ENCODE measurements at places on chromosomes 4 and X. TPM values are rescaled to one million over a fixed set of nuclear protein-coding genes. Genes with fewer than 3 reads are reported as not detected.

- peak; percentile 15 for DNase-seq
Observed at GRCh38 chr4:24089851-24090534, 200.1 kb upstream of the PPARGC1A start.

- DNase-seq, result no peak
Observed at GRCh38 chrX:96389281-96390047, 295.2 kb upstream of the DIAPH2 start.

- peak; percentile 43 for DNase-seq
Observed at GRCh38 chrX:12975991-12976558, 1.2 kb downstream of the TMSB4X start.

DNA sequence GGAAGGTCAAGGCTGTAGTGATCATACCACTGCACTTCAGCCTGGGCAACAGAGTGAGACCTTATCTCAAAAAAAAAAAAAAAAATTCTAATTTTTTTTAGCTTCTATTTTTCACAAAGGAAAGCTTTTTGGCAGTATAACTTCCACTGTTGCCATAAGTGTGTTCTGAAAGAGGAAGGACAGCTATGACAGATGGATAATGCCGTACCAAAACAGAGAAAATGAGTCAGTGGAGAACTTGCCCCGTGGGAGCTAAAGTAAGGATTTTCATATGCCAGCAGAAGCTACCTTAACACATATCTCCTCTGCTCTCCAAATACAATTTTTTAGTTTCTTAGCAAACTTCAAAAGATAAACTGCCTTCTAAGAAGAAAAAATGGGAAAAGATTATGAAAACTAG lies 43.7 kb downstream of the RPS3A start:
- DNase-seq, result no peak

GRCh38 chr4:173855015-173855414 lies 325.0 kb upstream of the HAND2 start:
- DNase-seq, result no peak

DNA sequence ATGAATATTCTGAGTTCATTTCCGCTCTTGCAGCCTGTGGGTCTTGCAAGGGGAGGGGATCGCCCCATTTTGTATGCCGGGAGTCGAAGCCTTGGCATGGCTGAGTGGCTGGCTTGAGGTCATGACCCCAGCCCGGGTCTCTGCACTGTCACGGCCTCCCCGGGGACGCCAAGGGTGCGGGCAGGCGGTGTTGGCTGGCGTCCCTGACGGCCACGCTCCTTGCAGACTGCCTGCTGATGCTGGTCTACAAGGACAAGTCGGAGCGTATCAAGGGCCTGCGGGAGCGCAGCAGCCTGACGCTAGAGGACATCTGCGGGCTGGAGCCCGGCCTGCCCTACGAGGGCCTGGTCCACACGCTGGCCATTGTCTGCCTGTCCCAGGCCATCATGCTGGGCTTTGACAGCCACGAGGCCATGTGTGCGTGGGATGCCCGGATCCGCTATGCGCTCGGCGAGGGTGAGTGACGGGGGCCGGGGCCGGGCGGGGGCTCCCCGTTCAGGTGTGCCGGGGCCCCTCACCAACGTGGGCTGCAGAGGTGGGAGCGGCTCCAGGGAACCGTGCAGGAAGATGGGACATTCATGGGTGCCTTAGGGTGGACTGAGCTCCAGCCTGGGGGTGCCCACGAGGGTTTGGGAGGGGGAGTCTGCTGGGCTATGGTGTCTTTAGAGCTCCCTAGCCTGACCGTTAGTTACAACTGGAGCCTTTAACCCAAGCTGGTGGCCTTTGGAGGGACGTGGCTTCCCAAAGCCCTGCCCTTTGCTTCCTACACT lies 10.3 kb downstream of the DOK7 start:
- no peak for DNase-seq

DNA sequence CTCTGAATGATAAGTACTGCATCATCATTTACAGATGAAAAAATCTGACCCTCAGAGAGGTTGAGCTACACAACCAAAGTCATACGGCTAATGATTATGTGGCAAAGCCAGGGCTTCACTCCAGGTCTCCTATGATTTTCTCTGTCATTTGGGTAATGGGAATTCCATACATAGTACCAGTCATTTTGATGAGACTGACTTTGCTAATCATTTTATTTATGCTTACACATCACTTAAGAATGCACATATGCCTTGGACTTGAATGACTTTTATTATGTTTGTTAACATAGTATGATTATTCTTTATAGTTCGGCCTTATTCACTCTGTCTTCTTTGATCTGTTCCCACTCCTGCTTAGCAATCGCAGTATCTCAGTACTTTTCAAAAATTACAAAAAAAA lies 255.1 kb upstream of the GPRIN3 start:
- DNase-seq, result no peak

DNA sequence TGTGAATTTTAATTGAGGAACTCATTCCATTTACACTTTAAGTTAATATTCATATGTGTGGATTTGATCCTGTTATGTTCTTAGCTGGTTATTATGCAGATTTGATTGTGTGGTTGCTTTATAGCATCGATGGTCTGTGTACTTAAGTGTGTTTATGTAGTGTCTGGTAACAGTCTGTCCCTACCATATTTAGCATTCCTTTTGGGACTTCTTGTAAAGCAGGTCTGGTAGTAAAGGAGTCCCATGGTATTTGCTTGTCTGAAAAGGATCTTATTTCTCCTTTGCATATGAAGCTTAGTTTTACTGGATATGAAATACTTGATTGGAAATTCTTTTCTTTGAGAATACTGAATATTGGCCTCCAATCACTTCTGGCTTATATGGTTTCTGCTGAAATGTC lies 76.6 kb downstream of the KLF8 start:
- no peak for DNase-seq

GRCh38 chr4:108502356-108502755 lies 118.0 kb upstream of the RPL34 start:
- no peak for DNase-seq

- no peak for DNase-seq
Observed at GRCh38 chr4:59553063-59553720, 1646.9 kb upstream of the ADGRL3 start.

DNA sequence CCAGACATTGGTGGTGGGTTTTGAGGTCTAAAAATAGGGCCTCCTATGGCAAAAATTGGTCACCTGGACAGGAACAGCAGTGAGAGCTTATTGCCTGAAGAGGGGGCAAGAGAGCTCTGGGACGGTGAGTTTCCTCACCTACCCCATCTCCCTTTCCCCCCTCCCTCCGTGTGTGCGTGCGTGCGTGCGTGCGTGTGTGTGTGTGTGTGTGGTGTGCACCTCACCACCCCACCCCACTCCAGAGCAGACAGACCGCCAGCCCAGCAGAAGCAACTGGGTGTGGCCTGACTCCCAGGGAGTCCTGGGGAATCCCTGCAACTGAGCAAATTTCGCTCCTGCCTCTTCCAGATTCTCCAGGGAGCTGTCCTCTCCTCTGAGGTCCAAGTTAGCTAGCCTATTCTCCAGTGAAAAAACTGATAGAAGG lies 44.7 kb downstream of the PRPS1 start:
- DNase-seq, result peak; percentile 76

DNA sequence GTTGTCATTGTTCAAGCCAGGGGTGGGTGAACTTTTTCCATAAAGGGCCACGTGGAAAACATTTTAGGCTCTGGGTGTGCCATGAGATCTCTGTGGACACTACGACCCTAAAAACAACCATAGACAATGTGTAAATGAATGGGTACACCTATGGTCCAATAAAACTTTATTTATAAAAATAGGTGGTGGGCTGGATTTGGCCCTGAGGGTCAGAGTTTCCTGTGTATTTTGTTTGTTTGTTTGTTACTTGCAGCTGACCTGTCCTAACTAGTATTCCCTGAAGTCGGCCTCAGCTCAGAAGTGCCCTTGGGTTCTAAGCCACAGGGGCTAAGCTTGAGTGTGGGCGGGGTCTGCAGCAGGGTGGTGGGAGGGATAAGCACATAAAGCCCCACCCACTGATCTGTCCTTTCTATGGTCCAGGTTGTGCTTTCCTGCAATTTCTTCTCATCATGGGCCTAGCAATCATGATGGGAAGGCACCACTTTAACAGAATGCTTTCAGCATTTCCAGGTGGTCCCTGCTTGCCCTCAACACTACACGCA lies 17.2 kb upstream of the DRD5 start:
- no peak for DNase-seq

GRCh38 chr4:108840426-108840975 lies 77.6 kb upstream of the ETNPPL start:
- DNase-seq, result no peak

GRCh38 chr4:82753238-82753637 lies 45.4 kb downstream of the SCD5 start:
- no peak for DNase-seq

DNA sequence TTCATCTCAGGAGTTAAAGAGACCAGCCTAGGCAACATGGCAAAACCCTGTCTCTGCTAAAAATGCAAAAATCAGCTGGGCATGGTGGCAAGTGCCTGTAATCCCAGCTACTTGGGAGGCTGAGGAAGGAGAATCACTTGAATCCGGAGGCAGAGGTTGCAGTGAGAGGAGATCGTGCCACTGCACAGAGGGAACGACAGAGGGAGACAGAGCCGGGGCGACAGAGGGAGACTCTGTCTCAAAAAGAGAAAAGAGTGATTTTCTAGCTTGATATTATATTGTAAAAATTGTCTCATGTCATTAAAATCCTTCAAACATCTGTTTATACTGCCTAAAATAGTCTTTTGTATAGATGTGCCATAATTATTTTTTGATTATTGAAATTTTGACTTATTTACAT lies 225.4 kb upstream of the AGA start:
- peak; percentile 11 for DNase-seq

- no peak for DNase-seq
Observed at GRCh38 chrX:141902366-141902765, 1.3 kb upstream of the MAGEC1 start.

DNA sequence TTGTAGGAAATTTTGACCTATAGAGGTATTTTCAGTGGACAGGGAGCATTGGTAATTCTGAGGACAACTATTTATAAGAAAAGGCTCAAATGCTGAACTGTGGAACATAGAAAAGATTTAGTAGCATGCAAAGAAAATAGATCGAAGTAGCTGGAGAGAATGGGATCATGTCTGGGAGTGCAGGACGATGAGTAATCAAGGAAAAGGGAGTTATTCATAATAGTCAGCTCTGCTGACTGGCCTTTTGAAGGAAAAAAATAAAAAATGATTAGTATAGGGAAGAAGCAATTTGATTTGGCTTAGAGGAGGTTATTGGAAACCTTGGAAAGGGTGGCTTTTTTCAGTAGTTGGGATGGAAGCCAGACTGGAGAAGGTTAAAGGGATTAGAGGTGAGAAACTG lies 22.9 kb upstream of the ANK2 start:
- DNase-seq, result peak; percentile 25

GRCh38 chr4:184420881-184421416 lies 53.4 kb downstream of the IRF2 start:
- DNase-seq, result no peak

DNA sequence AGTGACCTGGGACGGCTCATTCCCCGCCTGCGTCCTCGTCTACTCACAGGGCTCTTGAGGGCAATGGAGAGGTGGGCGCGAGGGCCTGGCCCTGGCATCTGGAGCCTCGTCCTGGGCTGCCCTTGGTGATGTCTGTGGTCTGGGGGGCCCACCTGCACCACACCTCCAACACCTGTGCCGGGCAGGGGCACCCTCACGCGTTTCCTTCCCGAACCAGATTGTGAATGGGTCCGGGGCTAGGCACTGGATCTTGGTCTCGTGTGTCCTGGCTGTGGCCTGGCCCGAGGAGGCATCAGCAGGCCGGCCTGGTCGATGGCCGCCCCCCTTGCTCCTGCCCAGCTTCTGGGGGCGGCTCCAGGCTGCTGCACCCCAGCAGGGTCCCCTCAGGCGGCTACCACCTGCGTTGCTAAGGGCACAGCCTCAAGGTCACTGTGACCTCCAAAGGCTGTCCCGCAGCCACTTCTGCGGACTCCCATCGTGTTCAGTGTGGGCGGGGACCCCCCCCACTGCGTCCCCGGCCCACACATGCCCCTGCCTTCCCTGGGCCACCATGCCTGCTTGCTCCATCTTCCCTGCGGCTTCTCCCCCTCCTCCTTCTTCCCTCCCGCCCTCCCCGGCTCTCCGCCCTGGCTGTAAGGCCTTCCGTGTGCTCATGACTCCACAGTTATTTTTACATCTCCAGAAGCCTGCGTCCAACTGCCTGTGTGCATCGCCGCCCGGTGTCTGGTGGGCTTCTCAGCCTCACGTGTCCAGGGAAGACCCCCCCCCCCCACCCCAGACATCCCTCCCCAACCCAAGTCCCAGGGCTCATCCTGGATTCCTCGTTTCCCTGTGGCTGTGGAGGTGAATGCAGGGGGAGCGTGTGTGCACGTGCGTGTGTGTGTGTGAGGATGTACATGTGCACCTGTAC lies 3.8 kb downstream of the DOK7 start:
- DNase-seq, result no peak

DNA sequence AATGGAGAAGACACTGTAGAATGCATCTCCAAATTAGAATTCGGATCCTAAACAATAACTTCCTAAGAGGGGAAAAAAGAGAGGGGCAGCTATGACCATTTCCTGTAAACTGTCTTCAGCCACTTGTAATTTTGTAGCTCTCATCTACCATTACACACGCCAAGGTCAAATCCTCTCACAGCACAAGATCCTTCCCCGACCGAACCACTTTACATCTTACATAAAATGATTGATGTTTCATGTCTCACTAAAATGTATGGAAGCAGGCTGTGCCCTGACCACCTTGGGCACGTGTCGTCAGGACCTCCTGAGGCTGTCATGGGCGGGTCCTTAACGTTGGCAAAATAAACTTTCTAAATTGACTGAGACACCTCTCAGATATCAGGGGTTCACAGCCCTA lies 24.1 kb upstream of the PBDC1 start:
- peak; percentile 19 for DNase-seq

- DNase-seq, result no peak
Observed at GRCh38 chr4:789571-790465, 36.1 kb downstream of the CPLX1 start.

GRCh38 chr4:93772858-93773257 lies 55.7 kb upstream of the ATOH1 start:
- no peak for DNase-seq

GRCh38 chr4:110622841-110623717 lies at the start of gene PITX2:
TSS of gene PITX2 (minus strand) at chr4:110623077. CDS start at chr4:110622460, 617 bp downstream.
- DNase-seq, result peak; percentile 90

DNA sequence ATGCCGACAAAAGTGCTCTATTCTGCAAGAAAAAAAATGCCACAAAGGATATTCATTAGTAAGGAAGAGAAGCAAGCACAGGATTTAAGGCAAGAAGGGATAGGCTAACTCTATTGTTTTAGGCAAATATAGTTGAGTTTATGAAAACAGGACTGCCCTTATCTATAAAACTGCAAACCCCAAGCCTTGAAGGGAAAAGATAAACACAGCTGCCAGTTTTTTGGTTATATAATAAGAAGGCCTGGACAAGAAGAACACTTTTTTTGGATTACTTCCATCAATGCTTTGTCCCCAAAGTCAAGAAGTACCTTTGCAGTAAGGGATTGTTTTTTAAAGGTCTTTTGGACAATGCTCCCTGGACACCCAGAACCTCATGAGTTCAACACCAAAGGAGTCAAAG lies 45.4 kb upstream of the WWC2 start:
- no peak for DNase-seq

Gene SLC10A4
- total RNA-seq, result not detected

Gene PRDM8
- total RNA-seq, result 1.1 TPM

Gene TEX13C
- 14.9 TPM for total RNA-seq

Gene CXorf49
- total RNA-seq, result 0.57 TPM

Gene PRDM5
- total RNA-seq, result 4.3 TPM

Gene SORCS2
- 0.91 TPM for total RNA-seq

Gene TMEM154
- total RNA-seq, result 2.6 TPM

Gene CSAG3
- 2.2 TPM for total RNA-seq

Gene NPY5R
- not detected for total RNA-seq

Gene HAUS7
- 35.7 TPM for total RNA-seq

Gene PITX2
- total RNA-seq, result 1.3 TPM

Gene TSPAN7
- not detected for total RNA-seq

Gene BTK
- 0.06 TPM for total RNA-seq

Gene GAB3
- total RNA-seq, result 0.11 TPM

Gene CXCL6
- total RNA-seq, result 0.06 TPM
